ENCODE measurements at places on chromosomes 5 and 9.

- peak; percentile 39 for DNase-seq
These were observed 111.7 kb downstream of the GADD45G start for GRCh38 chr9:89716559-89716958.

- DNase-seq: no peak
These were observed 1.1 kb downstream of the PALM2AKAP2 start for GRCh38 chr9:109781086-109781485.

- DNase-seq: no peak
These were observed 6.3 kb upstream of the IL5 start for GRCh38 chr5:132549576-132549975.

GRCh38 chr5:137545956-137546355 lies 46.8 kb upstream of the SPOCK1 start:
- no peak for DNase-seq

DNA sequence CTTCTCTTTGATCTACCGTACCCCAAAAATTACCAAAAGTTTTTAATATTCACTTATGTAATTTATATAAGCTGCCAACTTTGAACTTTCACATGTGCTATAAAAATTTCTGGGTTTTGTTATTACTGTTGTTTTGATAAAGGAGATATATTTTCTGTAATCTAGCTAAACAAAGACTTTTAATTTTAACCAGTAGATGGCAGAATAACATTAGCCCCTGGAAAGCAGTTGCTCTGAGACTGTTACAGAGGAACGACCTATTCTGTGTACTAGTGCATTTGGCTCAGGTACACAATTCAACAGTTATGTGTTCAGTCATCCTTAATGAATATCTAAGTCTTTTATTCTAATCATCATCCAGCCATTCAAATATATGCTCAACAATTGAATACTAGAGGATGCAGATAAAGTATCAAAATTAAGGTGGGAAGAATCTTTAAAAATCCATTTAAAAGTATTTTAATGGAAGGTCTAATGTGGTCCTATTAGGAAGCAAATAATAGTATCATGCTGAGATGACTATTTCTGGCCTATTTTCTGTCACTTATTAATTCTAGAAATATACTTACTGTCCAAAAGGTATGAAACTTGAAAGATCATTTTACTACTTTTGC lies 8.6 kb downstream of the KLHL9 start:
- DNase-seq: peak; percentile 53

DNA sequence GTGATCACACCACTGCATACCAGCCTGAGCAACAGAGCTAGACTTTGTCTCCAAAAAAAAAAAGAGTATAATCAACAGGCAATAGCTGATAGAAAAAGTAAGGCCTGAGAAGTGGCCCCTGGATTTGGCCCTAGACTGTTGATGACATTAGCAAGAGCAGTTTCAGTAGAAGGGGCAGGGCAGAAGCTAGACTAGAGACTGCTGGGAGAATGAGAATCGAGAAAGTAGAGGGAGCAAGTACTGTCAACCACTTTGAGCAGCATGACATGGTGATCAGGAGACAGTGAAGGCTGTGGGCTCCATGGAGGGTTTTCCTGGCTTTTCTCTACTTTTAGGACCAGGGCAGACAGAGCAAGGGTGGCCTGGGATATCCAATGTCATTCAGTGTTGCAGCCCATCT lies 34.9 kb upstream of the B4GALT1 start:
- no peak for DNase-seq

Measured in inflammatory macrophage treated with lipopolysaccharide for 4 hours (primary cell).